Occipital lobe (tissue), 3 donors: ENCODE measurements at places on chromosomes 6 and 20.

DNA sequence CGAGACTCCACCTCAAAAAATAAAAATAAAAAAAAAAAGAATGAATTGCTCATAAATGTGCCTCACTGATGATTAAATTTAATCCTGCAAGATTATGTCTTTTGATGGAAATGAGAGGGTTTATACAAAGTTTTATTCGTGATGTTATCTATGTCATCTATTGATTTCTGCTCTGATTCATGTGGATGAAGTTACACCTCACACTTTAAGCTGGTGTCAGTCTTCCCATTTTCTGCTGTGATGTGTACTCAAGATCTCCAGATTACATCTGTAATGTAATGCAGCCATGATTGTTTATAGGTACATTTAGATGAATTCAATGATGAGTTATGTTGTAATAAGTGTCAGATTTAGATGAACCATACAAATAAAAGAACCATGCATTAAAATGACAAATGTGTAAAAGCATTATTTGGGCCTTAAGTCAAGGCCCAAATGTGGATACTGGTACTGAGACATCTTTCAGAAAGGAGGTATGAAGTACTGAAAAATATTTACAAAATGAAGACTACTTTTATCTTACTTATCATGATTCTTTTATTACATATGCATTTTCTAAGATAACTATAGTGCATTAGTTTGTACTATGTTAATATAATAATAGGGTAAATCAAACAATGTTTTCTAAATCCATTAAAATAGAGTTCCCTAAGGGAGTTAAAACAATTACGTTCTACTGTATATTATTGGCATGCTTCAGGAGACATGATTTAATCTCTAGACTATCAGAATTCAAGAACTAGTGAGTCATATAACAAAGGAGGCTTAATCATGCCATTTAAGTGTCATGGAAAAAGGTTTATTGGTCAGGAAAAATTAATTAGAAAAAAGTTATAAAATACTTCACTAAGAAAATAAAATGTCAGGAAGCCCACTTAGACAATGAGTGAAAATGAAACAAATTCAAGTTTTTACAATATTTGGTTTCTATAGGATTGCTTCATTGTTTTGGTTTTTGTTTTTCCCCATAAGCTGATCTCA lies 34.5 kb downstream of the HCRTR2 start:
- no peak for DNase-seq

DNA sequence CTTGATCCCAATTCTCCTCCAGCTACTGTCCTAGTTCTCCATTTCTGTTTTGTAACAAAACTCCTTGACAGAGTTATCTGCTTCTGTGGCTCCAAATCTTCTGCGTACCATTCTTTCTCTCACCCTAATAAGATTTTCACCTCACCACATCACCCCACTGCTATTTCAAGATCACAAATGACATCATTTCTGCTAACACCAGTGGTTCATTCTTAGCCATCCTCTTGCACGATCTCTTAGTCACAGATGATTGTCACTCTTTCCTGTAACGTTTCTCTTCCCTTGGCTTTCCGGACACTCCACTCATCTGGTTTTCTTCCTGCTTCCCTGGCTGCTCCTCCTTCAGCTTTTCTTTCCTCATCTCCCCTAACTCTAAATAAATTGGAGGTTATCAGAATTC lies 56.8 kb upstream of the FABP7 start:
- no peak for DNase-seq

- no peak for DNase-seq
Observed at GRCh38 chr6:32192608-32193039, at the start of gene GPSM3. Gene GPSM3, minus strand, starts transcription at chr6:32192643. Its CDS starts 130 bp downstream, at chr6:32192513.

DNA sequence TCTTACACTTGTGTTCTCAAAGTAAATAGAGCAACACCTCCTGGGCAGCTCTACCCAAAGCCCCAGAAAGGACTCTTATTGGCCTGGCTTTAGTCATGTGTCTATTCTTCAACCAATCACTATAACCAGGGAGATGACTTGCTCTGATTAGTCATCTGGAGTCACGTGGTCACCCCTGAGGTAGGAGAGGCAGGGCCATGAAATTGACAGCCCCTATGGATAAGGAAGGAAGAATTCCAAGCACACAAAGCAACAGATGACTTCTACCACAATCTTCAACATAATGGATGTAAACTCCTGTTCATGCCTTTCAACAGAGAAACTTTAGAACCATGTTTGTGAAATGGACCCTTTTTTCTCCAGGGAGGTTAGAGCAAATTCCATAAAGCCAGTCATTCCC lies 24.6 kb upstream of the EYA2 start:
- no peak for DNase-seq

DNA sequence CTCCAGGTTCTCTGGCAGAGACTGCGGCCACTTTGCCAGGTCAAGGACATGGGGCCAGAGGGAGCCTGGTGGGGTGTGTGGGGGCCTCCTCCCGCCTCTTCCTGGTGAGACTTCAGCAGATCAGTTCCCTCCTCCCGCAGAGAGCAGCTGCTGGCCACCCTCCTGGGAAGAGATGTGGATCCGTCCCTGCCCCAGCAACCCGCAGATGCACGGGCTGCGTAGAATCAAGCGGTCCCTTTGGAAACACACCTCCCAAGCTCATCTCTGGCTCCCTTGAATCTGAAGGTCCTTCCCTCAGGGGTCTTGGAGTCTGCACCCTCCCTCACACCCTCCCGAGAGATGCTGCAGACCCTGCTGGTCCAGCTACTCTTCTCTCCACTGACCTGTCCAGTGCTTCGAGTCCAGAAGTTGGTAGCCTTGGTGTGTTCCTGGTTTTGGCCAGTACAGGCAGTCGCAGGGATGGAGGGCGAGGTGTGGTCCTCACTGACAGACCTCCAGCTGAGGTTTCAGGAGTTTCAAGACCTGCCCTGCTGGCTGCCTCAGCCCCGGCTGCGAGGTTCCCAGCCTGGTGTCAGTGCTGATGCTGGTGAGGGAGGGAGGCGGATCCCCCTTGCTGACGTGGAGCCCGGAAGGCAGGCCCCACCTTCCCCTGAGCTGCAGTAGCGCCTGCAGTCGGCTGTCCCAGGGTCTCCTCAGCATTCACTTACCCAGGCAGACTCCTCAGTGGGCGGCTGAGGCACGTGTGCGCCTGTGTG lies at the start of gene NPBWR2:
Gene NPBWR2, minus strand, starts transcription at position 585 of the 755 bp plus-strand sequence. CDS start 734 bp downstream, outside the sequence.
- DNase-seq = no peak

DNA sequence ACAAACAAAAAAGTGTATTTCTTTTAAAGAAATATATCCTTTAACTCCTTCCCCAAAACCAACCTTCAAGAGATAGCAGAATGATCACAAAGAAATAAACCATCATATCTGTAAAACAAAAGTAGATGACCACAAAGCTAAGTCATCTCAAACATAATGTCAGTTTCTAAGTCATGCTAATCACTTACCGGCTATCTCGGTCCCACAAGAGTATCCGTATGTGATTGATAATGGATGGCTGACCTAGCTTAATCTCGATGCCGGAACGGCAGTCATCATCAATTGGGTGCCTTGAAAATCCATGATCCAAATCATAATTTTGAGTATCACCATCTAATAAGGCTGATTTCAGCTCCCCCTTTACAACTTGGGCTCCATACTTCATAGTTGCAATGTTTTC lies 59.7 kb downstream of the BTBD9 start:
- DNase-seq = no peak

DNA sequence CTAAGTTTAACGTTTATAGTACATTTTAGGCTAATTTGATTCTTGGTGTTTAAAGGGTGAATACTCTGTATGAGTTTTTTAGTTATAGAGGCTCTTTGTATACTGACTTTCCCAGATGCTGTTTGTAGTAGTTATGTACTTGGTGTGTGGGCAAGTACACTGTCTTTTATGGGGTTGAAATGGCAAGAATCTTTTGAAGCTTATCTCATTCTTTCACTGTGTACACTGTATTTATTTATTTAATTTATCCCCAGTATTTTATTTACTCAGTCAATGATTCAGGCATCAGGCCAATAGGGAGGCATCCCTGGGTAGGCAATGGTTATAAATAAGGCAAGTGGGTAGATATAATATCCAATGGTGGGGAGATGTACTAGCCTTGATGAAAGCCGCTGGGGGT lies 277.0 kb upstream of the PTCHD4 start:
- no peak for DNase-seq

DNA sequence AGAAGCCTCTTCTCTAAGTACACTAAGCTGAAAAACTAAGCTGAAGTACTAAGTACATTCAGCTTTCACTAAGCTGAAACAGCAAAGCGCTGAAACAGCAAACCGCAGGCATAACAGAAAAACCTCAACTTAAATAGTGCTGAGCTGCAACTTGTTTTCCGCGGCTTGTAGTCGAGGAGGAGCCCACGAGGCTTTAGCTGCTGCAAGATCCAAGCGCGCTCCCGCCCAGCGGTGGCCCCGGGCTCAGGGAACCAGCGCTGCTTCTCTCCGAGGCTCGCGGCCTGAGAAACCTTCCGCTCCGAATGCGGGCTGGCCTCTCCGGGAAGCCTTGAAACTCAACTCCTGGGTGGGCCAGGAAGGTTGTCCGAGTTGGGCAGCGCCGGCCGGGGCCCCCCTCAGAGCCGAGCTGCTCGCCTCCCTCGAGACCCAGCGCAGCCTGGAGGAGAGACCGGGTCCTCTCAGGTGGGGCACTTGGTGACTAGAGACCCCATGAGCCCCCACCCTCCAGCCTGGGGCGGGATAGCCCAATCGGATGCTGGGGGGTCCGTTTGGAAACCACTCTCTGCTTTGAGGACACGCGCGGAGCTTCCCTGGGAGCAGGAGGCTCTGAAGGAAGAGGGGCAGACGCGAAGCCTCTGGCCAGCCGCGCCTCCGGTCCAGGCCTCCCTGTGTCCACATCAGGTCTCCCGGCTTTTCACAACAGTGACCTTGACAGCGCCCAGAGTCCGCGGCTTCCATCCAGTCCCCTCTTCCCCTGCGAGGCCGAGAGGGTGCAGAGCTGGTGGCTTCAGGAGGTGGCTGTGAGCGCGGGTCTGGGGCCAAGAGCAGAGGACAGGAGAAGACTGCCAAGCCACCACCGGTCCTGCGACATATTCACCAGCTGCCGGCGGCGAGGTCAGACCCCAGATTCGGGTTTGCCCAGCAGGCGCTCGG lies 38.1 kb upstream of the HLA-E start:
- DNase-seq = no peak

- DNase-seq = no peak
Observed at GRCh38 chr6:144347448-144347759, 62.3 kb downstream of the UTRN start.

DNA sequence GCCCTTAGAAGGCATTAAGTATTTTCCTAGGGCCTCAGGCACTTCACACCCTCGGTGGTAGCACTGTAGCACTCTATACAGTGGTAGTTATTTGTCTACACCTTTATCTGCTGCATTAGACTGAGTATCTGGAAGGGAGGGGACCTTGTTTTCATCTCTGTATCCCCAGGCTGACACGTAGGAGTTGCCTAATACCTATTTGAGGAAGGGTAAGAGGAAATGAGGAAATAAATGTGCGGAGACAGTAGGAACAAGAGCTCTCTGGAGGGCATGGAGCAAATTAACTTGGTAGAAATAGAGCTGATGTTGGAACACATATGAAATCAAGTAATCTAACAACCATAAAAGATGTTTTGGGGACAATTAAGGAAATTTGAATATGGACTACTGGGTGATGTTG lies 3.9 kb downstream of the CNPY3 start:
- no peak for DNase-seq

- DNase-seq = no peak
Observed at GRCh38 chr6:154605178-154605881, 94.8 kb upstream of the CNKSR3 start.

DNA sequence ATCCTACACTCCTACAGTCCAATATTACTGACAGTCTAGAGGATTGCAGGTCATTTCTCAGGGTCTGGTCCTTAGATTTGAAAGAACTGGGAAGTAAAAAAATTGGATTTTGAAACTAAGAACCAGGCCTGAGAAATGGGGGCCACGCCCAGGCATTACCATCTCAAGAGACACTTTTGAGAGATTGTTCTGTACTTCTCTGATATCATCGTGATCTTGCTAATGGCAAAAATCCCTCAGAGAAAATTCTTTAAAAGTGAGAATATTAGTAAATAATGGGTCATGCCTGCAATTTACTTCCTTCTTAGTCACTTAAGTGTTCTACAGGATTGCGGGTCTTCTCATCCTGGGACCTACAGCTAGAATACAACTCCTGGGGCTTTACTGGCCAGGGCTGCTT lies 42.0 kb upstream of the HIVEP1 start:
- DNase-seq = no peak

DNA sequence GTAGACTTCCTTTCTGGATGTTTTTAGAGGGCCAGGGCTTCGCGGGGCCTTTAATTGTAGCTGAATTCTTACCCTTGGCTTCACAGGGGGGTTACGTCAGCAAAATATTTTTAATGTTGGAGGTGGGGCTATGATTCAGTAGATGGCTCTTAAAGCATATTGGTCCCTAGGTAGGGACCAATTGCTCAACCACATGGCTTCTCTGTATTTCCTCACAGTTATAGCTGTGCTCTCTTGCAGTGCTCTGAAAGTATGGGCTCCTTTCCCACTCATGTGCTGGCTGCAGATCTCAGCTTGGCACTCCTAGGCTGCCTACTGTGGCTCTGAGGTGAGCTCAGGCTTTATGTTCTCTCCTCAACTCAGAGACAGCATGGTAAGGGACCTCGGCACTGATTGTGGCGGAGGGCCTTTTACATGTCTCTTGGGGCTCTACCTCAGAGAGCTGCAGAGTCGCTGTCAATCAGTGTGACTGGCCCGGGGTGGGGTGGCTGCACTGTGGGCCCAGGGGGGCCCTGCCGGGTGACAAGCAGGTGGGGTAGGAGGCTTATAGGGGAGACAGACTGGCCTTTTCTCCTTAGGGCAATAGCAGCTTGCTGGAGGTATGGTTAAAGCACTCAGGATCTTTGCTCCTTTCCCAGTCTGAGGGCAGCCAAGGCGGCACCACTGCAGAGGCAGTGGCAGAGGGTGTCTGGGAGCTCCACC lies 318.0 kb downstream of the DOK5 start:
- no peak for DNase-seq

DNA sequence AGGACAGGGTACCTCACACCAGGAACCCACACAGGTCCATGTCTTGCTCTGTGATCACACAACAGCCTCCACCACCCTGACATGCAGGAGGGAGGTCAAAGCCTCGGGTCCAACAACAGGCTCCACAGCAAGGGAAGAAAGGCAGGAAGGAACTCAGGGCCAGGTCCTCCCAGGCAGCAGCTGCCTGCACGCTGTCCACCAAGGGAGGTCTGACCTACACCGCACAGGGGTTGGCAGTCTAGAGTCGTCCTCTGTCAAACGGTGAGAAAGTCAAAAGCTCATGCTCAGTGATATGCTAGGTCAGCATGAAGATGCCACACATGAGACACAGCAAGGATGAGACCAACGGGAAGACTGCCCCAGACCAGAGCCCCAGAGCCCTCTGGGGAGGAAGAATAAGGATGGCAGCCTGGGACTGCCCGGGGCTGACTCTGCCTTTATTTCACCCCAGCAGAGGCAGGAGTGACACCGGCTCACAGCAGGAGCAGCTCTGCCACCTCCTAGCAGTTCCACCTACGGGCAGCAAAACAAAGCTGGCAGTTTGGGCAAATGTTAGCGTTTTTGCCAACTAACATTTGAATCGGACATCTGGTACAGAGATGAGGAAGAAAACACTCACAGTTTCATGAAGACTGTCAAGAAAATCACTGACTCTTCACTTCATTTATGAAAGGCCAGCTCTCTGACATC lies 8.5 kb downstream of the GMEB2 start:
- DNase-seq = no peak

- DNase-seq = no peak
Observed at GRCh38 chr6:18289283-18289682, 25.0 kb upstream of the DEK start.

GRCh38 chr6:112169541-112169940 lies 82.2 kb downstream of the FAM229B start:
- no peak for DNase-seq
